ENCODE measurements at places on chromosomes 16 and 17.

- no peak for DNase-seq
Observed at GRCh38 chr16:685967-686366, 1.8 kb upstream of the JMJD8 start.

- no peak for DNase-seq
Observed at GRCh38 chr16:10383626-10384025, 2.2 kb upstream of the ATF7IP2 start.

GRCh38 chr16:76913046-76913445 lies 277.9 kb upstream of the MON1B start:
- no peak for DNase-seq

DNA sequence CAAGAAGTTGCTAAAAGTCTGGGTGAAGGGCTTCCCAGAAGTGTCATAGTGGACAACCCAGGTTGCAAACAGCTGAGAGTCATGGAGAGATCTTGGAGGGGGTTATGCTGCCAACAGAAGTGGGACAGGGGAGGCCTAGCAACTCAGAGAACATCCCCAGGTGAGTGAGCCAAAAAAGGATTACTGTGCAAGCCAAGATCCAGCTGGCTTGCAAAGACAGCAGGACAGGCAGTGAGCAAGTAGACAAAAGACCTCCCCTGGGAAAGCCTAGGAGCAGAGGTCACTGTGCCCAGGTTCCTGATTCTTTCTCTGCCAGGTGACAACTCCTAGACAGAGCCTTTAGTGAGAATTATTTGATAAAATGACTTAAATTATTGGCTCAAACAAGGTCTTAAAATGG lies 9.5 kb upstream of the LONP2 start:
- no peak for DNase-seq

DNA sequence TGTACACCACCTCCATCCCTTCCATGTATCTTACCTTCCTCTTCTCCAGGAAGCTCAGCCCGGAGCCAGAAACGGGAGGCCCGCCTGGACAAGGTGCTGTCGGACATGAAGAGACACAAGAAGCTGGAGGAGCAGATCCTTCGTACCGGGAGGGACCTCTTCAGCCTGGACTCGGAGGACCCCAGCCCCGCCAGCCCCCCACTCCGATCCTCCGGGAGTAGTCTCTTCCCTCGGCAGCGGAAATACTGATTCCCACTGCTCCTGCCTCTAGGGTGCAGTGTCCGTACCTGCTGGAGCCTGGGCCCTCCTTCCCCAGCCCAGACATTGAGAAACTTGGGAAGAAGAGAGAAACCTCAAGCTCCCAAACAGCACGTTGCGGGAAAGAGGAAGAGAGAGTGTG lies 756 bp upstream of the MVP start:
- no peak for DNase-seq

DNA sequence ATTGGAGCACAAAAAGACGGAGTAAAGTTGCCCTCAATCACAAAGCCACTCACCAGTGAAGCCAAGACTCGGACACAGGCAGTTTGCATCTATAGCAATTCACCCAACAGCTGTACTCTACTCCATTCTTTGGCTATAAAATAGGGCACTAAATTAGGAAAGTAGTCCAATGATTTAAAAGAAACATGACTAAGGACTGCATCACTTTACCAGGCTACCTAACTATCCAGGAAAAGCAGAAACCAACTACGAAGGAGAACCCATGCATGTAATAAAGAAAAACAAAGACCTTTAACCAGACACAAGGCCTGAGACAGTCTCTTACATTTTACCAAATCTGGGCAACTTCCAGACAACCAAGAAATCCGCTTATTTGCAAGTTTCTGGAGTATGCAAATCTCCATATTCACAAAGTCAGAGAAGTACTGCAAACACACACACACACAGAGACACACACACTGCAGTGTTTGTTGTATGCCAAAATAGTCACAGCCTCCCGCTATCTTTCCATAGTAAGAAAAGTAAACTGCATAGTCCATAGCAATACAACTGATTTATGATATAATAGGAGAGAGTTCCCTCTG lies 59.8 kb downstream of the CDH11 start:
- DNase-seq = no peak

DNA sequence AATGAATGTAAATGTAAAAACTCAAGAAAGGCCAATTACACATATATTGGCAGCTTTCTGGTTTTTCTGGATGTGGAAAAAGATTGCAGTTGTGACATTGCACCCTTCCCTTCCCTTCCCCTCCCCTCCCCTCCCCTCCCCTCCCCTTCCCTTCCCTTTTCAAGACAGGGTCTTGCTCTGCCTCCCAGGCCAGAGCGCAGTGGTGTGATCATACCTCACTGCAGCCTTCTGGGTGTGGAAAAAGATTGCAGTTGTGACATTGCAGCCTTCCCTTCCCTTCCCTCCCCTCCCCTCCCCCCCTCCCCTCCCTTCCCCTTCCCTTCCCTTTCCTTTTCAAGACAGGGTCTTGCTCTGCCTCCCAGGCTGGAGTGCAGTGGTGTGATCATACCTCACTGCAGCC lies 41.7 kb downstream of the PIK3R5 start:
- no peak for DNase-seq

DNA sequence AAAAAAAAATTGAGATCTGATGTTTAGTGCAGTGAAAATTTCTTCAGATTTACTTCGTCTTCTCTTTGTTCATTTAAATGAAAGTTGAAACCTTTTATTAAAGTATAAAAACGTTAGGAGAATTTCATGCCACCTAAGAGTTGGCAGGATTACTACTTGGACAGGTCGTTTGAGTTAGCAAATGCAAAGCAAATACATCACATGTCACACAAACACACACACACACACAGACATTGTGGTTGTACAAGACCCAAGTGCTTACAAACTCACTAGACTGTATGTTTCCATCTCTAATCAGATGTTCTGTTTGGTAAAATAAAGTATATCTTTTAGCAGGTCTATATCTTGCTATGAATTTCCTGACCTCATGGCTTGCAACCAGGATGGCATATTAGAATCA lies 185.6 kb upstream of the COX10 start:
- no peak for DNase-seq

GRCh38 chr17:38361694-38362465 lies 10.2 kb downstream of the SOCS7 start:
- DNase-seq = no peak

- no peak for DNase-seq
Observed at GRCh38 chr17:77930780-77931768, 27.4 kb upstream of the TNRC6C start.

GRCh38 chr17:45955326-45955725 lies 43.7 kb upstream of the STH start:
- no peak for DNase-seq

- DNase-seq = no peak
Observed at GRCh38 chr17:22703786-22704441, 1011.6 kb downstream of the KCNJ18 start.

- DNase-seq = no peak
Observed at GRCh38 chr17:74448756-74449155, 16.9 kb downstream of the GPRC5C start.

DNA sequence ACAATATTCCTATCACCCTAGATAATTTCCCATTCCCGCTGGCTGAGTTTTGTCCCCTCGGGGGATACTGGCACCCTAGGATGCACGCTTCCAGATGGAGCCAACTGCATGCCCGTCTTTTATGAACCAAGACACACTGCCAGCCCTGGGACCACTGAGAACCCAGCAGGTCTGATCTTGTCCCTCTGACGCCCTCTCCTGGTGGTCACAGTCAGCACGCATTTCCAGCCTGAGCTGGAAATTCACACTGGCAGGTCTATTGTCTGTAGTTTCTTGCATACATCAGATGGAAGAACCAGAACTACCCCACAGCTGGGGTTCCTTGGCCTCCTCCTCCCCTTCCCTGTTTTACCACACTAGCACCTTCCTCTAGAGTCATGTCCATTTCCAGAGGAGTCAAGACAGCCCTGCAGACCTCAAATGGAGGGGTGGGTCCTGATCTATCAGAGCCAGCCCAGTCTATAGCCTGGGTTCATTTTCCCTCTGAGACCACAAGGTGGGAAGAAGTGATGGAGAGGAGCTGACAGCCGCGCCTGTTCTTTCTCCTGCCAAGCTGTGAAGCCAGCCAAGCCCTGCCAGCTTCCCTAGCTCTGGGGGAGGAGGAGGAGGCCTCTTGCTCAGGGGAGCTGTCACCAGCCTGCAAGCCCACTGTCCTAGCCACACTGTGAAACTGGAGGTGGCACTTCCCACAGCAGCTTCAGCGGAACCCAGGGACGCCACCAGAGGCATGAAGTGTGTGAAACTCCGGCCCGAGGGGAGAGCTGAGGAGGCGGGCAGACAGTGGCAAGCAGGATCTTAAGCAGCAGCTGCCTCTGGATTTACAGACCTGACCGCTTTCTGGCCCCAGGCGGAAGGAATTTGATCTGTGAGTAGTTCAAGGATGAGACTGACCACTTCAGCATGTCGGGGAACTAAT lies 29.3 kb downstream of the MXRA7 start:
- no peak for DNase-seq

DNA sequence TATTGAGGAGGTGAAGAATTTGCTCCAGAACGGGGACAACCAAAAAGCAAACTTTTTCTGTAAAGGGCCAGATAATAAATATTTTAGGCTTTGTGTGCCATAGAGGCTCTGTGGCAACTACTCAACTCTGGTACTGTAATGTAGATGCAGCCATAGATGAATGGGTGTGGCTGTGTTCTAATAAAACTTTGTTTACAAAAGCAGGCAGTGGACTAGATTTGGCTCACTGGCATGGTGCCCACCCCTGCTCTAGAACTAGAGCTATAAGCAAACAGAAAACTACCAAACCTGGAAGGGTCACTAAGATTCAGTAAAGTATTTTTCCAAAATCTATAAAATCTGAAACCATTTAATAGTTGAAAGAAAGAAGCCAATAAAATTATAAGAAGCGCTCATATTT lies 24.6 kb upstream of the SMURF2 start:
- DNase-seq = no peak

DNA sequence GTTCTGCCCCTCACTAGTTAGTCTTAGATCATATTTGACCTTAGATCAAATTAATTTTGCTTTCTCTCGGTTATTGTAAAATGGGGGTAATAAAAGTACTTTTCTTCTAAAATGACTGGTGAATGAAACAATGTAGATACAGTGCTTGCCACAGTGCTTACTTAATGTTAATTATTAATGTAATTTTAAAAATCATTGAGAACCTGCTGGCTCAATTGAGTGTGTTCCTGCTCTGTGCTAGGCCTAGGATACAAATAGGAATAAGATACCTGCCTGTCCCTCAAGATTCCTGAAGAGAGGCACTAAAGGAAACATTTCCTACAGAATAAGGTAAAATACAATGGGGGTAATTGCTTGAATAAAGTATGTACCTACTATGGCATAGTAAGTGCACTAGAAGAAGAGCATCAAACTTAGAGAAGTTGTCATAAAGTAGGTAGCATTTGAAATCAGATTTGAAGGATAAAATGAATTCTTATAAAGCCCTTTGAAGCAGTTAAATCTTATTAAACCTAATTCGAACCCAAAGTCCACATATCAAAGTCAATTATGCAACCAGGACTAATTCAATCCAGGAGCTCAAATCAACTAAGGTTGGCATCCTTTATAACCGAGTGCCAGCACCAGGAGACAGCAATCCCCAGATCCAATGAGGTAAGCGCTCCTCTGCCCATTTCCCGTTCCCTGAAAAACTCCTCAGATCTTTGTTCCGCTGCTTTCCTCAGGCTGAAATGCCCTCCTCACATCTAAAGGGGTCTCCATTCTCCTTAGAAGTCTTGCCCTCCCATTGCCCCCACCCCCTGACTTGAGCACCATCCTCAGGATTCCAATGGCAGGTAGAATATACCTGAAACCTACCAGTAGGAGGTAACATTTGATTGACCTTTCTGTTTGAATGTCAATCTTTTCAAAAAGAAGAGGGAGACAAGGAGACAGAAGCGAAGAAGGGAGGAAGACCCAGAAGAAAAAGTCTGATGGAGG lies 2.4 kb upstream of the MED13 start:
- no peak for DNase-seq

DNA sequence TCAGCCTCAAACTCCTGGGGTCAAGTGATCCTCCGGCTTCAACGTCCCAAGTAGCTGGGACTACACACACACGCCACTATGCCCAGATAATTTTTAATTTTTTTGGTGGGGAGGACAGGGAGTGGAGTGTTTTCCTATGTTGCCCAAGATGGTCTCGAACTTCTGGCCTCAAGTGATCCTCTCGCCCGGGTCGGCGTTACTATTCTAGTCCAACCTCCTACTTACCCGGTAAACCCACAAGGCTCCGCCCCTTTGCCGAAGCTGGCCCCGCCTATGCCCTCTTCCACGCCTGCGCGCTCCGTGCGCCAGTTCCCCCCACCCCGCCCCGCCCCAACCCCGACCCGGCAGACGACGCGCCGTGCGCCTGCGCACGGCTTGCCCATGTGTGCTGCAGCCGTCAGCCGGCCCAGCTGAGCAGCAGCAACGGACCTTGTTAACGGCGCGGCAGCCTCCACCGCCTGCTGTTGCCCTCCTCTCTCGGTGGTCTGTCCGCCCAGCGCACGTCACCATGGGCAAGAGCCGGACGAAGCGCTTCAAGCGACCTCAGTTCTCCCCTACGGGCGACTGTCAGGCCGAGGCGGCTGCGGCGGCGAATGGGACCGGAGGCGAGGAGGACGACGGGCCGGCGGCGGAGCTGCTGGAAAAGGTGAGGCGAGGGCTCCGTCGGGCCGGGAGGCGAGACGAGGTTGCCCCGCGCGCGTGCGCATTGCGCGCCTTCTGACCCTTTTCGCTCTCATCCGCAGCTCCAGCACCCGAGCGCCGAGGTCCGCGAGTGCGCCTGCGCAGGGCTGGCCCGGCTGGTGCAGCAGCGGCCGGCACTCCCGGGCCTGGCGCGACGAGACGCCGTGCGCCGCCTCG lies at the start of gene HEATR3:
Gene HEATR3, plus strand, starts transcription at position 347 of the 858 bp plus-strand sequence. Its CDS starts 162 bp downstream, at position 509.
- peak; percentile 62 for DNase-seq

DNA sequence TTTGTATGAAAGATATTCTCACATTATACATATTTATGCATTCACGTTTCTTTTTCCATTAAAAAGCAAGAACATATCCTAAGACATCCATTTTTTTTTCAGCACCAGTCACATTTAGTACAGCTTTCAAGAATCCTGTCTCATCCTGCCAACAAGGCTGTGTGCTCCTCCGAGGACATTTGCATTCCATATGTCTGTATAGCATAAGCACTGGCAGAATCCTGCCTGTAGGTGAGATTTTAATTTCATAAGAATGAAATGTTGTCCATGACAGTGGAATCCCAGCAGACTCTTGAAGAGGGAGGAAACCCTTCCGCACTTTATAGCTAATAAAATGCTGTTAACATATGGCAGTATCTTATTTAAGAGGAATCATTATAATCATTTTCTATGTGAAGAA lies 2.9 kb upstream of the PMP22 start:
- DNase-seq = no peak

All from AG09309 (cell line).